Stimulated activated CD4-positive, alpha-beta T cell treated with anti-CD3 and anti-CD28 coated beads, Interleukin-15, amount 100 ng/mL, for 48 hours (primary cell): ENCODE measurements at places on chromosomes 16 and 17.

GRCh38 chr16:27475561-27475960, 73.6 kb downstream of the IL21R start:
- DNase-seq: no peak

- no peak for DNase-seq
These were observed 464.1 kb upstream of the SALL1 start for GRCh38 chr16:51615141-51615540.

DNA sequence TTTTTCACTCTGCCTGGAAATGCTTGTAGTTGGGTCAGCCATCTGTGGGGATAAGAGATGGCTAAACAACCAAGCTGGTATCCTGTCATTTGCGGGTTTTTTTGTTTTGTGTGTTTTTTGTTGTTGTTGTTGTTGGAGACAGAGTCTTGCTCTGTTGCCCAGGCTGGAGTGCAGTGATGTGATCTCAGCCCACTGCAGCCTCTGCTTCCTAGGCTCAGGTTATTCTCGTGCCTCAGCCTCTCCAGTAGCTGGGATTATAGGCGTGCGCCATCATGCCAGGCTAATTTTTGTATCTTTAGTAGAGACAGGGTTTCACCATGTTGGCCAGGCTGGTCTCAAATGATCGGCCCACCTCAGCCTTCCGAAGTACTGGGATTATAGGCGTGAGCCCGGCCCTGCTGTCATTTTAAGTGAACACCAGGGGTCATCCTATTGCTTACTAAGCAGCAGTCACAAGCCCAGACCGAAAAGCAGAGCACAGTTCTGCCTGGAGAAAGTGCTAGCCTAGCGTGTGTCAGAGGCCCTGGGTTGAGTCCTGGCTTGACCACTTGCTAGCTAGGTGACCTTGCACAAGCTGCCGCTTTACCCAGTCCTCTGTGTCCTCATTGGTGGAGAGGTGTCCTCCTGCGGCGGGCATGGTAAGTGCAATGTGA, 4.6 kb downstream of the SMCR8 start:
- DNase-seq: no peak

DNA sequence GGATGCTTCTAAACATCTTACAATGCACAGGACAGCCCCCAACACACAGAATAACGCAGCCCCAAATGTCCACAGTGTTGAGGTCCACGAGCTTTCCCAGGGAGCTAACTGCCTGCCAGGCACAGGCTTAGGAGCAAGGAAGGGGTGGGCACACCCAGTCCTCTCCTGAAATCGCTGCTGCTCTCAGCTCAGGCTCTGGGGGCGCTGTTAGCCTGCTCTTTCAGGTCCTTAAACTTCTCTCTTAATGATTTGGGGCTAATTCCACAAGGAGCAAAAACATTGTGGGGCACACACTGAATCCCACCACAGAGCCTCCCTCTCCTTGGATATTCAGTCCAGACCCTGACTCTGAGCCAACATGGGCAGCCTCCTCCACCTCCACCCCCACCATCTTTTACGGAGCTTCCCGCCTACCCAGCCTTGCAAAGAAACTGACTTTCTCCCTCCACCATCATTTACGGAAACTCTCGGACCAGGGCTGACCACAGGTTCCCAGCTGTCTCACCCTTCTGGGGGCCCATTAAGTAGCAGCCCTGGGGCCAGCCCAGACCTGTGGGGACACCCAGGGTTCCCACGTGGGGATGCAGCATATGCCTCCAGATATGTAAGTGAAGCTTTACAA, 1.1 kb downstream of the CD300H start:
- peak; percentile 19 for DNase-seq

DNA sequence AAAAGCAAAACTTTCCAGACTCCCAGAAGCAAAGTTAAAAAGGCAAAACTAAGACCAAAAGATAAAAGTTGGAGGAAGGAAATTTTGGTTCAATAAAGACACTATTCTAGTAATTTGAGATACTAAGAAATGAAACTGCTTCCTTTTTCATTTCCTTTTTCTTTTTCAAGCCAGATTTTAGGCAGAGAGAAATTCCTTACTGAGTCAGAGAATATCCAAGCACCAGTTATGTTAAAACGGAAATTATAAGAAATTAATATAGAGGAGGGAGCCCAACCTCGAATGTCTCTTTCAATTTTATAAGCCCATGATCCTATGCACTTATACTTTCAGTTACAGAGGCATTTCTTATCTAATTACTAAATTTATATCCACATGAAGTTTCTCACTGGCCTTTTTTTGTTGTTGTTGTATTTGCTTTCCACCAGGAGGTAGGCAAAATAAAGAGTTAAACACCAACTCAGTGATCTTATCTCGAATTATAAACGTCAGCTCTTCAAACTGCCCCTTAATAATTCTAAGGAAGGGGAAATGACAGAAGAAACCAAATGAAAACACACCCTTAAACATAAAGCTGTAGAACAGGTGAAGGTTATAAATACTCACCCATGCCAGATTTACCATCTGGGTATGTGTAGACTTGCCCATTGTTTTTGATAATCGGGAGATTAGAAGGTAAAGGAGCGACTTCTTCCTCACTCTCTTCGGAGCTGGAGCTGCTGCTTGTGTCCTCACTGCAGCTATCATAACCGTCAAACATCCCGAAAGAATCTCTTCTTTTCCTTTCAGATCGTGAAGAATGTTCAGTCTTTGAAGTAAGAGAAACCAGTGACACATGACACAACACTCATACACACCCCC, 35.2 kb downstream of the MBTD1 start:
- no peak for DNase-seq

DNA sequence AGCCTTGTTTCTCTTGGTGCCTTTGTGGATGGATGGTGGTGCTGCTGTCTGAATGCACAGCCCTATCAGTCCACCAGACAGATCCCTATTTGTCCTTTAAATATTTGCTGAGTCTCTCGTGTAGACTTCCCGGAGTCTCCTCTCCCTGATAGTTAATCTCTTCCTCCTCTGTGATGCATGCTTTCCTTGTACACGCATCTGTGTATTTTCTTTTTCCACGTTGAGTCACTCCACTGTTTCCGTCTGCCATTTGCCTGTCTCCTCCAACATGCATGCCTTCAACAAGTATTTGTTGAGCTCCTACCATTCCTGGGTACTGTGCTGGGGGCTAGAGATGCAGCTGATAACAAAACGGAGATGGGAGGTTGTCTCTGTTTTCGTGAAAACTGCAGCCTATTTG, 282.6 kb downstream of the HAPSTR1 start:
- no peak for DNase-seq

DNA sequence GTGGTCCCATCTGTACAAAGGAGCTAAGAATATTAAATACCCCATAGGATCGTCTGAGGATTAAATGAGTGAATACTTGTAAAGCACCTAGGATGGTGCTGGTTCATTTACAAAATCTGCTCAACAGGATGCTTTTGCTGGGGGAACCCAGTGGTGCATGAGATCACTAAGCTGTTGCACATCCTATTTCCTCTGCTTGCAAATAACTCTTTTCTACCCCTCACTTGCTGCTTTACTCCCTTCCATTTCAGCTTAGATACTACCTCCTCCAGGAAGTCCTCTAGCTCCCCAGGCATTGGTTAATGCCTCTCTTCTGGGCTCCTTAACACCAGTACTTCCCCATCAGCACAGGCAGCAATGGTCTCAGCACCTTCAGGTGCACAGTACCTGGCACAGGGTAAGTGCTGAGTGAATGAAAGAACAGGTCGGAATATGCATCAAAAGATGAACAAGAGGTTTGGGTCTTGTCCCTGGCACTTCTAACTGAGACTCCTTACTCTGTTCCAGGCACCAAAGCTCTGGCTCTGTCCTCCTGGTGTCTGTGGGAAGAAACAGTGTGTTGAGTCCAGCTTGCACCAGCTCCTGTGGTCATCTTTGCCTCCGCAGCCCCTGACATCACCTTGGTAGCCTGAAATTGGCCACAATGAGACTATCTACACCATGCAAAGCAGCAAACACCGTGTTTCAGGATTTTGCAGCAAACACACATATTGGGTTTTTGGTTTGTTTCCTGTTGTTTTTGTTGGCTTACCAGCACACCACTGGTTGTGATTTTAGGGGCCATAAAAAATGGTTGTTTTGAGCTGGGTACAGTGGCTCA, 24.1 kb upstream of the IL21R start:
- DNase-seq: no peak

- no peak for DNase-seq
These were observed 92.1 kb downstream of the ZNF778 start for GRCh38 chr16:89309438-89310122.

- no peak for DNase-seq
These were observed 127.3 kb downstream of the MGAT5B start for GRCh38 chr17:76995387-76996105.

- DNase-seq: peak; percentile 72
These were observed 5.5 kb downstream of the IGSF6 start for GRCh38 chr16:21646721-21647561.
